ENCODE measurements at places on chromosomes 7 and 10.
A peak's percentile ranks its signal among the peaks of the same experiment; 100 is the strongest.

DNA sequence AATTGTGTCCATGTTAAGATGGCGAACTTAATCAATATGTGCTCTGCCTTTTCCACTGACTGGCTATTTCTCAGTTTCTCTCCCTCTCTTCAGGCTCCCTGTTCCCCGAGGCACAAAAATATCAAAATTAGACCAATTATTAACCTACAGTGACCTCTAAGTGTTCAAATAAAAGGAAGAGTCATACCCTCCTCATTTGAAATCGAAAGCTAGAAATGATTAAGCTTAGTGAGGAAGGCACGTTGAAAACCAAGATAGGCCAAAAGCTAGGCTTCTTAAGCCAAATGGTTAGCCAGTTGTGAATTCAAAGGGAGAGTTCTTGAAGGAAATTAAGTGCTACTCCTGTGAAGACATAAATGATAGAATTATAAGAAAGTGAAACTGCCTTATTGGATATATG is 81.1 kb upstream of the MBL2 start:
- no peak for DNase-seq

DNA sequence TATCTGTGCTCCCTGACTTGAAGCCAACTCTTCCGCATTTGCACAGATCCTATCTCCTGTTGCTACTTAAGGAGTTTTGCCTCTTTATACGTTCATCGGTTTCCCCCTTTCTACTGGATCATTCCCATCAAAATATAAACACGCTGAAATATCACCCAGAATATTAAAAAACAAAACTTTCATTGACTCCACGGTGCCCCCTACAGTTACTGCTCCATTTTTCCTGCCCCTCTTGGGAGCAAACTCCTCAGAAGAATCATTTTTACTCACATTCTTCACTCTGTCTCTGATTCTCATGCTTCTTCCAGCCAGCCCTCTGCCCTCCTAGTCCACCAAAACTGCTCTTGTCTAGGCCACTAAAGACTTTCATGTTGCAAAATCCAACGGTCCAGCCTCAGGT is 66.4 kb downstream of the MYOF start:
- no peak for DNase-seq

DNA sequence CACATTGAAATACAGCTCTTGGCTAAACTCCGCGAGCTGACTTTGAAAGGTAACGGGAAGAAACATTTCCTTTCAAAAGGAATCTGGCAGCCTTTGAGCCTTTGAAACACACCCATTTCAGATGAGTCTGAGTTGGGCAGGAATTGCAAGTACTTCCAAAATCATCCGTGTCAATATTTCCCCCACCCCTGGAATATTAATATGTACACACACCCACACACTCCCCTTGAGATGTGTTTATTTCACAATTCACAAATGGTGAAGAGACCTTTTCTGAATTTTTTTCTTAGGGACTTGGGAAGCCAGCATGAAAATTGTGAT is 438.7 kb upstream of the NRP1 start:
- no peak for DNase-seq

- no peak for DNase-seq
These were observed 82.5 kb upstream of the PCBD1 start for GRCh38 chr10:70970830-70971229.

DNA sequence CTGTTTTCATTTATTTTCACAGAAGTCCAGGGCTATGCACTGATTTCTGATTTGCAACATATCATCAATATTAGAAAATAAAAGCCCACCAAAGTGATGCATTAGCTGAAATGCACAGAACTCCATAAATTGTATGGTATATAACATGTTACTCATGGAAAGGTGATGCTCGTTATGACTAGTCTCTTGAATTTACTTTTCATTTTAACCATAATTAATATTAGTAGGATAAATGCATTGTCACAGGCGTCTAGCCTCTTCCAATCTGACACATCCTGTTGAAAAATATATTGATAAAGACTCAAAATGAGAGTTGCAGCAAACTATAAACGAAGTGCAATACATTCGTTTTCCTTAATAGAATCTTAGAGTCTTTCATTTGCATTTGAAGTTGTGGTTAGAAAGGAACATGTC is 92.4 kb downstream of the CPED1 start:
- no peak for DNase-seq

DNA sequence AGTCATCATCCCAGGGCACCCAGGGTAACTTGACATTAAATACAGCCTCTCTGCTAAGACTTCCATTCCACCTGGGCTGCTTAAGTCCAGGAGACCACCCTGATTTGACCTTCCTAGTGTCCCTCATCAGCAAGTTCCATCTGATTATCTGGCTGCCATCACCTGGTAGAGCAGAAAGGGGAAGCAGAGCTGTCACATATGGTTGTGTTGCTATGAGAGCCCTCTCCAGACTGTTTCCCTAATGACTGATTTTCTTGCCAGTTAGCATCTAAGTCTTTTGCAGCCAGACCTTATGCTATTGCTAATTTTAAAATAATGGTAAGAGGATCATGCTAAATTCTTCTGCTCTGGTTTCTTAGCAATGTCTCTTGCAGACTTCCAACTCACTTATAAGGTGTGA is 38.7 kb downstream of the KCNH2 start:
- DNase-seq, result no peak

DNA sequence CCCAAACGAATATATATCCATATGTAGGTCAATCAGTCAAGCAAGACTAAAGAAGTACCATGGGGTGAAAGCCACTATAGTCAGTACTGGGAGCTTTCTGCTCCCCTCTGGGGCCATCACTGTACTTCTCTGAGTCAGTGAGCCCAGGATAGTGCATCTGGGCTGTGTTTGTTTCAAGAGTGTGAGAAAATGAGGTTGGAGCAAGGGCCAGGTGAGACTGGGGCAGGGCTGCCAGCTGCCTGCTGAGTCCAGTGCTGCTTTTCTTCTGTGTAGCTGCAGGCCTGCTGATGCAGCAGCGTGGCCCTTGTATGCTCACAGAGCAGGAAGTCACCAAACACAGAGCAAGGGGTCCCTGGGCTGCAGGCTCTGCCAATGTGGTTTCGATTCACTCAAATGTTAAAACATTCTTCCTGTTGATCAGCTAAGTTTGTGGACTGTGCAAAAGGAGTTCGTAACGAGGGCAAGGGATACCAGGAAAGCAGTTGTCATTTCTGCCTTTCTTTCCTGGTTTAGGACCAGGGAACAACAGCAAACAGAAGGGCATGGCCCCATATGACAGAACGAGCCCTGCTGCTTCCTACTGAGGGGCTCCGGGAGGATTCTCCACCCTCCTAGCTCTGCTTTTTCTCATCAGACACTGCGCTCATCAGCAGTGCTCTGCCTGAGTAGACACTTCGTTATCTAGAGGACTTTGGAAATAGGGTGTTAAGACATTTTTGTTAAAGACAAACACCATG is 65.4 kb upstream of the TNS3 start:
- DNase-seq, result no peak

DNA sequence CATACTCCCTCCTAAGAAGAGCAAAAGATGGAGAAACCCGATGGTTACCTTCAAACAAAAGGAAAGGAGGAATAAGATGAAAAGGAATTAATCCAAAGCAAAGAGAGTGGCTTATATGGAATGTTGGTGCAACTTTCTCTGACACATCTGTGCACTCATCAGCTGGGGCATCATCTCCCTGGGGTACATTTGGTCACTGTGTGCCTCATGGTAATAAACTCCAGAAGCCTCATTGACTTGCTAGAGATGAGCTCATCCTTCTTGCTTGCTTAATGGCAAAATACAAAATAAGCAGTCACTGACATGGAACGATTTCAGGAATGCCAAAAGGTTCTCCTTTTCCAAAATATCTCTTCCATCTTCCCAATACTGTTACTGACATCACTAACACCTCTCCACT is 22.5 kb downstream of the CAV1 start:
- no peak for DNase-seq

DNA sequence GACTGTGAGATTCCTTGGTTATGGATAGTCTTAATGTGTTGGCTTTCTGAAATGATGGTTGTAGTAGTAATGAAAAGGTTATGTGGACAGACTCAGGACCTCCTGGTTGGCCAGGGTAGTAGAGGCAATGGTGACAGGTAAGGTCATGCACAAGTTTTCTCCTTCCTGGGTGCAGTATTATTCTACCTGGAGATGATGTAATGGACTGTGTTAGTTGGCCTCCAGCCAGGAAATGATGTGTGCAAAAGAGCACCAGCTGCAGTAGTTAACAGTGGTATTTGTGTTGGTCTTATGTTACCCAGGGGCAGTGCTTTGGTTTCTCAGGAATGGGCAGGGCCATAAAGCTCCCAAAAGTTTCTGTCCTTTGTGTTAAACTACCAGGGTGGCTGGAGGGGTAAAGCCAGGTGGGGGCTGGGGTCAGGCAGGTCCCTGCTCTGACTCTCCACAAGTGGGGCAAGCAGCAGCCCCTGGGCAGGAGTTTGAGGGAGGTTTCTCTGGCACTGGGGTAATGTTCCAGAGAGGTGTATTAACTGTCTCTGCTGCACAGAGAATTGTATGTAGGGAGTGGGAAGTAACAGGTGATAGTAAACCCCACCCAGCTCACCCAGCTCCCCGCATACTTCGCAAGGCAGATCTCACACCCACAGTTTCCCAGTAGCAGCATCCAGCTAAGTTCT is 36.3 kb downstream of the GPR22 start:
- DNase-seq, result no peak

DNA sequence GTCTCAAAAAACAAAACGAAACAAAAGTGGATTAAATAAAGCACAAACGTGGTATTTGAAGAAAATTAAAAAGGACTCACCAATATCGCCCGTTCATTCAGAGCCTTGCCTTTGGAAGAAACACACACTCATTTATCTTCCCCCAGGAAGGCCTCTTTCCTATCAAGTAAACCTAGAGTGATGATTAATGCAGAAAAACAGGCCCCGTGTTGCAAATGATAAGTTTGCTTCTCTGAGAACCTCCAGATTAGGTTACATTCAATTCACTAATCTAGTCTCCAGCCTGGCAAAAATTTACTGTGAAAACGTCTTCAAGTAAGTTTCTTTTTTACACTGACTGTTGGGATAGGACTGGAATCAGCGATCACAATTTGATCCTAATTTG is 78.0 kb upstream of the C1GALT1 start:
- no peak for DNase-seq

- no peak for DNase-seq
These were observed 118.2 kb downstream of the ZNF248 start for GRCh38 chr10:37739181-37739580.

GRCh38 chr7:128738570-128739047 is 550 bp upstream of the CALU start:
- peak; percentile 10 for DNase-seq

- DNase-seq, result no peak
These were observed 8.0 kb upstream of the CFAP70 start for GRCh38 chr10:73366381-73367298.

DNA sequence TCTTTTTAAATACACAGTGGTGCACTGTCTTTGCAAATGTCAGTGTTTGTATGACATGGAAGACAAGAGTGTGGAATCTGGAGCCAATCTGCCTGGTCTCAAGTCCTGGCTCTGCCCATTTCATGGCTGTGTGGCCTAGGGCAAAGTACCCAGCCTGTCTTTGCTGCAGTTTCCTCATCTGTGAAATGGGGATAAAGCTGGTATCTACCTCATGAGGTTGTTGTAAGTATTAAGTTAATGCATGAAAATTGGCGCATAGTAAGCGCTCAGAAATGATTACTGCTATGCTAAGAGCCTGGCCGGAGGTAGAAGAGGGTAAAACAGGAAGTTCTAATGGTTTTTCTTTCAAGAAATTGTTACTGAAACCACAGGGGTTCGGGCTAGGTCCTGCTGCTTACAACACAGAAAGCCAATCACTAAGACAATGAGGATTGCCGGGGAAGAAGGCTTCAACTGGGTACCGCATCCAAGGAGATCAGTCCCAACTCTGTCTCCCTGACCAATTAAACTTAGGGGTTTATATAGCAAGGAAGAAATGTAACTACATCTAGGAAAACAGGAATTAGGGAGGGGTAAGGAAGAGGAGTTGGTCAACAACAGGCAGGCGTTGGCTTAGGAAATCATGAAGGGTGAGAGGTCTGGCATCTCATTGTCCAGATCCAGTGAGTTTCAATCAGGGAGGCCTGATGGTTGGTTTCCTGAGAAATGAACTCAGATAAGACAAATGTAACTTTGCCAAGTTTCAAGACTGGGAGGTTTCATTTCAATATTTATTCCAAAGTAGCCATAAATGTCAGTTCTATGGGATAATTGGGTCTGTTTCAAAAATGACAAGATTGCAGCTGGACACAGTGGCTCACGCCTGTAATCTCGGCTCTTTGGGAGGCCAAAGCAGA is 57.0 kb downstream of the CHST3 start:
- no peak for DNase-seq

GRCh38 chr10:102704915-102705314 is 9.3 kb downstream of the ARL3 start:
- DNase-seq, result no peak

- DNase-seq, result no peak
These were observed 17.3 kb downstream of the VWDE start for GRCh38 chr7:12386313-12386740.

DNA sequence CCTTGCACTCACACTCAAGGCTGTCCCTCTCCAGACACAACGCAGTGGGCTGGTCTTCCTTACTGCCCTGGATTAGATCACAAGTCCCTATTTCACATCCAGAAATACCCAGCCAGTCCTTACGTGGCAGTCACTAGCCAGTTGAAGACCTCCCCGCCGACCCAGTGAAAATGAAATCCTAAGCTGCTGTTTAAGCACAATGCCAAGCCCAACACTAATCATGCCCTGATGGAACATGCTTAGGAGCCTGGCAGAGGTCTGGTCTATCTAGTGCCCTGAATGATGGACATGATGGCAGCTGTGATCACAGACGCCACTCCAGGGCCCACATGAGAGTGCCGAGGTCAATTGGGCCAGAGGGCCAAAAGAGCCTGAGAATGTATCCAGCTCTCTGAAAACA is 389.0 kb downstream of the GRID1 start:
- DNase-seq, result no peak

DNA sequence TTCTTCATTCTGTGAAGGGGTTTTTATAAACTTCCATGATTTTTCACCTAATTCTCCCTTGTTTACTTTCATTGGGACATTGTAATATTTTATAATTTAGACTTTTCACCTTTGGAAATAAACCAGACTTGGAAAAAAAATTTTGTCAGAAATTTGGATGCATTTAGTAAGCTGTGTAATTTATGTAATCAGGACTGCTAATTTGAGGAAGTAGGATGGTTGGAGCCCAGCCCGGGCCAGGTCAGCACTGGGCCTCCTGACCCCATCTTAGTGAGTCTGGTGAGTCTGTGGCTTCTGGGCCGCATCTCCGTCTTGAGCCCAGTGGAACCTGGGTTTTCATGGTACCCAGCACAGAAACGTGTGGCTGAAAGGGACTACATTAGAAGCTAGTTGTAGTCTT is 27.6 kb upstream of the ZNF32 start:
- DNase-seq, result no peak

DNA sequence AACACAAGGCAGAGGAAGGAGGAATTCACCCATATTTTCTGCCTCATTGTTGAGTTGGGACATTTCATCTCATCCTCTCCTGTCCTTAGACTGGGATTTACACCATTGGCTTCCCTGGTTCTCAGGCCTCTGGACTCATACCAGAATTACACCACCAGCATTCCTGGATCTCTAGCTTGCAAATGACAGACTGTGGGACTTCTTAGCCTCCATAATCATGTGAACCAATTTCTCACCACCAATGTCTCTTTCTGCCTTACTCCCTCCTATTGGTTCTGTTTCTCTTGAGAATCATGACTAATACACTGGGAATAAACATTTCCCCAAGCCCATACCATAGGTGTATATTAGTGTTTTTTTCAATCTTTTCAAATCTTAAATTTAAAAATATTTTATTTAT is 2.9 kb upstream of the ZNF33A start:
- DNase-seq, result no peak

Measured in posterior cingulate gyrus (tissue), 11 donors.